ENCODE measurements at places on chromosomes 11 and 22.
A peak's percentile ranks its signal among the peaks of the same experiment; 100 is the strongest.

GRCh38 chr22:28250036-28250695 is 331.1 kb upstream of the PITPNB start:
- no peak for DNase-seq

DNA sequence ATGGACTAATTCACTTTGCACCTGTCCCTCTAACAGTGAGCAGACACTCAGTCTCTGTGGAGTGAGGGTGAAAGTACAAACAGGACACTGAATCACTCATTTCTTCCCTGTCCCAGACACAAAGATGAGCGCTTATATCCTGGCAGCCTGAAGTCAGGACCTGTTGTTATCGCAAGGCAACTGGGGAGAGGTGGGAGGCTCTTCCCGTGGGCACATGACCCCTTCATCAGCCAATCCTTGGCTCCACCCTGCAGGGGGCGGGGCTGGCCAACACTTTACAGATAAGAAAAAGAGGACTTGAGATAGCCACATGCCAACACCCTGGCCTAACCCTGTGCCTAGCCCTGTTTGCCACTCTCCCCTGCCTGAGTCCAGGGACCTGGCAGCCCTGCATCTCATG is 29.5 kb upstream of the TESMIN start:
- DNase-seq = no peak

DNA sequence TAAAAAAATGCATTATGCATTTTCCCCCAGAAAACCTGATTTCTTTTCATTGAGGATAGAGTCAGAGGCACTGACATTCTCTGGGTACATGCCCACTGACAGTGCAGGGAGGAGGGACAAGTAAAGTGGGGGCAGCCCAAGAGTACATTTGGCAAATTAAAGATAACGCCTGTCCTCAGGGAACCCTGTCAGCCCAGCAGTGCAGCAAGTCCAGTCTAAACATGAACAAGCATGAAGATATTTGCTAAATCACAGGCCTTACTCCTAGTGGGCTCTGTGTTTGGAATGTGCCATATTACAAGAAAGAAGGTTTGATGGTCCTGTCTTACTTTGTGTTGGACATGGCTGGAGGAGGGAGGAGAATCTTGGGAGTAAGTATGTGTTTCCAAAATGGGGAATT is 37.9 kb downstream of the AMOTL1 start:
- DNase-seq = no peak

DNA sequence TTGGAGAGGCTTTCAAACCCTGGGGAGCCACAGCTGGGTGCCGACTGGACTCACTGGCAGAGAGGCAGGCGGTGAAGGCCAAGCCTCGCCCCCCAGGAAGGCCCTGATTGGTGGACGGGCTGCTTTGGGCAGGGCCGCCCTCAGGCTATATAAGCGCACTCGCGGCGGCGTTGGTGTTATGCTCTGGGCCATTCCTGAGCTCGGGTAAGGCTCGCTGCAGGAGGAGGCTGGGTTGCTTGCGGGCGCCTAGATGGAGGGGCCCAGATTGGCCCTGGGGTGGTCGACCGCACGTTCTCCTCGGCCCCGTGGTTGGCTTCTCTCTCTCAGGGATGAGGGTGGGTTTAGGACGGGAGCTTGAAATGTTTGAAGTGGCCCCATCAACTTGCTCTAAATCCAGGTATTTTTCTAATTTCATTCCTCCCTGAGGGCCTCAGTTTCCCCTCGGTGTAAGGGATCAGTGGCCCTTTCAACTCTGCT is at the start of gene SPDYC:
Gene SPDYC (plus strand): TSS at position 176 of the 477 bp plus-strand sequence. CDS start 1,125 bp downstream, outside the sequence.
- DNase-seq = no peak

DNA sequence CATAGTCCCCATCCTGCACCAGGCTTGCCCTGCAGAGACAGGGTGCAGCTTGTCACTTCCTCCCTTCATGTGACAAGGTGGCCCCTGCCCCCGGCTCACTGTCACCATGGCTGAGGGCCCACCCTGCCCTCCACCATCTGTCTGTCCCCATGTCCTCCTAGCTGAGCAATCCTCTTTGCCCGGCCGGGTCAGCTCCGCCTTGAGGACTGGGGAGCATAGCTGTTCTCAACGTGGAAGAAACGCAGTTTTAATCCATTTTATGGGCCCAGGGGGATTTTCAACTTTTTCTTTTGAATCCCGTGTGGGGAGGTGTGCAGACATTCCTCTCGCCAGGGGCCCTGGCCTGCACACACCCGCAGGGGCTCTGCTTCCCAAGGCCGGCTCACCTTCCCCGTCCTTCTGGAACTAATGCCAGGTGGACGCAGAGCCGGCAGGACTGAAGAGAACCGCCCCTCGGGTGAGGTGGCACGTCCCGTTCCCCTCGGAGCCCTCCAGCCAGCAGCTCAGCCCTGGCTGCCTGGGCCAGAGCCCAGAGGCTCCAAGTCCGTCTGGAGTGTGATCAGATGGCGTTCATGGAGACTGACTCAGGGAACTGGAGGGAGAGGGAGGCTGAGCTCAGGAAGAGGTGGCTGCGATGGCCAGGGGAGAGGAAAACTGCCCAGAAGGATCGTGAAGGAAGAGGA is 1108.7 kb downstream of the BRD1 start:
- DNase-seq = no peak

DNA sequence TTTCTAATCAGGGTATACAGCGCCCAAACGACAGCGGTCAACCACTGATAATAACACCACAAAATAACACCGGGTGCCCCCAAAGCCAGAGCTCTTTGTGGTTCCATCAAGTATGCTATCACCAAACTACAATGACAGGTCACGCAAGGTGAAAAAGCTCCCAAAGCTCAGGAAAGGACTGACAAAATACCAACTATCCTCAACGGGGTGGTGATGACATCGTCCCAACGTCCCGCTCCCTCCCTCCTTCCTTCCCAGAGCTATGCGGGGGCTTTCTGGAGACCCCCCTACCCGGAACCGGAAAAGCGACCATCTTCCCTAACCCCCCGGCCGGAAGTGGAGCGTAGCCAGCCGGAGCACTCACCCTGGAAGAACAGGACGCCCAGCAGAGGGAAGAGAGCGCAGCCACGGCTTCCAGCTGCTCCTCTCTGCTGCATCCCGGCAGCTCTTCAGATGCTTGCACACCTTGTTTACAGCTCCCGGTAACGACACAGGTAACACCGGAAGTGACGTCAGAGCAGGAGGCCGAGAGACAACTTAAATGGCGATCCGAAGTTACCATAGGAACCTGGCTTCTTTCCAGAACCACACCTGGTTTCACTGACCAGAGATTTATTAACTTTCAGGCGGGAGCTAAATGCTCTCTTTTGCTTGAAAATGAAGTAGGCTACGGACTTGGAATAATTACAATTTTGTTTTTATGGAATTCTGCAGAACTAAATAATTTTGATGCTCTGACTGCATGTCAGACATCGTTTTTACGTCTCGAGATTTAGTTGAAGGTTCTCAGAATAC is at the start of gene MPZL3:
Gene MPZL3 (minus strand): TSS at position 508 of the 795 bp plus-strand sequence. CDS start 71 bp downstream, at position 437.
- peak; percentile 91 for DNase-seq

GRCh38 chr11:18452927-18453326 is 2.7 kb upstream of the LDHAL6A start:
- DNase-seq = no peak
